Gastroesophageal sphincter (tissue), 4 donors: ENCODE measurements at places on chromosomes 3 and 15. TPM values are rescaled to one million over a fixed set of nuclear protein-coding genes. Genes with fewer than 3 reads are reported as not detected.

GRCh38 chr3:66010348-66010738 is 28.4 kb downstream of the MAGI1 start:
- no peak for ATAC-seq

DNA sequence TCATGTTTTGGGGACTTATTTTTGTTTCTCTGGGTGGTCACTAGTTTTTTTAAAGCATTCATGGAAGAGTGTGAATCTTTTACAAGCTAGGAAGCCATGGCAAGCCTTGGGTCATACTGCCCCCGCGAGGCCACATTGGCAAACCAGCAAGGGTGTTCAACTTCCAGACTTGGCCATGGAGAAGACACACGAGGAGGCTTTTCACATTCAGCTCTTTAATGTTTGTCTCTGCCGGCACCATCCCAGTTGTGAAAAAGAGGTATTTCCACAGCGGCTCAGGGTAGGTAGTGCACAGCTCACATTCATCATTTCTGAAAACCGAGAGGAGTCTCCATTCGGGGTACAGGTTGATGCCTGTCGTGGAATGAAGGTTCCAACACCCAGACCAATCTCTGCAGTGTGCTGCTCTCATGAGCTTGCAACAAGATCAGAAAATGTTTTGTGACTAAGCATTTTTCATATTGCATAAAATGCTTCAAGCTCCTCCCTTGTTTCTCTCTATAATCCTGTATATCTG is 7.7 kb downstream of the CCR5 start:
- ATAC-seq = no peak

DNA sequence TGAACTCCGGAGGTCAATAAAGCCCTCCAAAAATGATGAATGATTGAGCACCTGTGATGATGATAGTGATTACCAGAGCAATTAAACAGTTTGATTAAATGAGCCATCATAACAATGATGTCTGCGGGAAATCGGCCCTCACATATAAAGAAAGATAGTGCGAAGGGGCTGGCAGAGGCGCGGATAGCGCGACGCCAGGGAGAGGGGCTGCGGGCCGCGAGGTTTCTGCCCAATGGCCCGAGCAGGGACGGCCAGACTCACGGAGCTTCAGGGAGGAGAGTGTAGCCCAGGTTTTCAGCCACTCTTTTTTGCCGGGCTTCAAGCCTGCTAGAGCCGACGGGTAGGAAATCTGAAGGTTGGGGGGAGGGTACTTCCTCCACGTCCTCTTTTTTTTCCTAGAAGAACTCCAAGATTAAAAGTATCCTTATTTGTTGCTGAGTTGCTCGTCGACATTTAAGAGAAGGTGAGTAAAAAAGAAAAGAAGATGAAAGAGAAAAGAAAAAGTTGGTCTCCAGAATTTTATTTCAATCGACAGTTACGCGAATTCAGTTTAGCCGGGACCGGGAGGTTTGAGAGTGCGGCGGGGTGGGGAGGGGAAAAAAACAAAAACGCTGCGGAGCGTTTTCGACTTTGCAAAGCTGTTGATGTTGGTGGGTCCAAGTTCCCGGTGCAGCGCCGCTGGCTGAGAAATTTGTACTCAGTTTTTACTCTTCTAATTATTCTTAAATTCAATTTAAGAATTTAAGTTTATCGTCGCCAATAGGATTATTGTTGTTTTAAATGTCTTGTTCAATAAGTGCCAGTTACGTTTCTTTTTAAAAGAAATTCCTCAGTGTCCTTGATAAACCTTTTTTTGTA is 2.2 kb upstream of the MEIS2 start:
- no peak for ATAC-seq

- no peak for ATAC-seq
These were observed 111.7 kb downstream of the XXYLT1 start for GRCh38 chr3:195159117-195159813.

GRCh38 chr3:67123914-67124313 is 125.8 kb downstream of the KBTBD8 start:
- ATAC-seq = no peak

GRCh38 chr3:37016903-37017302 is 23.6 kb downstream of the MLH1 start:
- no peak for ATAC-seq

DNA sequence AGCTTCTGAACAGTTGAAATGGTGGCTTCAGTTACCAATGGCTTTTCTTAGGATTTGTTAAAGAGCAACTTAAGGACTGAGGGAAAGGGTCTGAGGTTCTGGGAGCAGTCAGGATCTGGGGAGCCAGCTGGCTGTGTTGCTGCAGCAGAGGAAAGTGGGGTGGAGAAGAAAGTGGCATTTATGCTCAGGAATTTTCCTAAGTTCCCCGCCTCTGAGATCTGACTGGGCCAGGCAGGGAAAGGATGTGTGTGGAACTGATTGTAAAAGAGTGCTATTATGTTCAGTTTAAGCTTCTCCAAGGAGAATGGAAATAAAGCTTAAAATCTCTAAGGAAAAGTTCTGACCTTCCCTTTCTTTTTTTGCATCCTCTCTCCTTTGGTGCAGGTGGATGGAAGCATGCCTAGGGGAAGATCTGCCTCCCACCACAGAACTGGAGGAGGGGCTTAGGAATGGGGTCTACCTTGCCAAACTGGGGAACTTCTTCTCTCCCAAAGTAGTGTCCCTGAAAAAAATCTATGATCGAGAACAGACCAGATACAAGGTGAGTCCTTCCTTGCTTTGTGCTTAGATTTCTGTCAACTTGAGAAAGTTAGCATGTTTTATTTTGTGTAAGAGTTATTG is 37.8 kb downstream of the IQGAP1 start:
- ATAC-seq = no peak

DNA sequence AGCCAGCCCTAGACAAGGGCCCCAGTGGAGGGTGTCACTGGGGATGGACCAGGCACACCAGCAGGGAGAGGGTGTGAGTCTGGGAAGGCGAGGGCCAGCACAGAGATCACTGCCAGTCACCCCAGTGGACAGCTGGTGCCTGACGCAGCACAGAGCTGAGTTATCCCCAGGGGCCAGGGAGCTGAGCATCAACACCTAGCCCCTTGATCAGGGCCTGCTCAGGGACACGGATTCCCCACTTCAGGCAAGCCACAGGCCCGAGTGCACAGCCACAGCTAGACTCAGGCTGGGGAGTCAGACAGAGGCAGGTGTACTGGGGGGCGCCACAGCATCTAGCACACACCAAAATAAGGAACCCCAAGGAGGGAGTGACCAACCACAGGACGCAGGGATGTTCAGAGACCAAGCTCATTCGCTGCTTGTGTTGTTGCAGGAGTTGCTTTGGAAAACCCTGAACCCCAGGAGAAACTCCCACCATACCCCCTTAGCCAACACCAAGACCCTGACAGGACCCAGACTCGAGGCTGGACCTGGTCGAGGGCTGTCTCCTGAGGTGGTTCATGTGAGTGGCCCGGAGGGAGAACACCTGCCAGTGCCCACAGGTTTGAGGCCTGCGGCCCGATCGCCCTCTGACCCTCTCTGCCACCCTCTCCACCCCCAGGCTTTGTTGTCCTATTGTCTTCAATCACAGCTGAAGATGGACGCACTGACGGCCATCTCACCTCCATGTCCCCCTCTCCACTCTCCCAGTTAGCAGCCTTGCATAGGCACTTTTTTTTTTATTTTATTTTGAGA is 146.8 kb downstream of the TPRA1 start:
- ATAC-seq = no peak

GRCh38 chr3:152040319-152040718 is 166.9 kb downstream of the SUCNR1 start:
- ATAC-seq = no peak

DNA sequence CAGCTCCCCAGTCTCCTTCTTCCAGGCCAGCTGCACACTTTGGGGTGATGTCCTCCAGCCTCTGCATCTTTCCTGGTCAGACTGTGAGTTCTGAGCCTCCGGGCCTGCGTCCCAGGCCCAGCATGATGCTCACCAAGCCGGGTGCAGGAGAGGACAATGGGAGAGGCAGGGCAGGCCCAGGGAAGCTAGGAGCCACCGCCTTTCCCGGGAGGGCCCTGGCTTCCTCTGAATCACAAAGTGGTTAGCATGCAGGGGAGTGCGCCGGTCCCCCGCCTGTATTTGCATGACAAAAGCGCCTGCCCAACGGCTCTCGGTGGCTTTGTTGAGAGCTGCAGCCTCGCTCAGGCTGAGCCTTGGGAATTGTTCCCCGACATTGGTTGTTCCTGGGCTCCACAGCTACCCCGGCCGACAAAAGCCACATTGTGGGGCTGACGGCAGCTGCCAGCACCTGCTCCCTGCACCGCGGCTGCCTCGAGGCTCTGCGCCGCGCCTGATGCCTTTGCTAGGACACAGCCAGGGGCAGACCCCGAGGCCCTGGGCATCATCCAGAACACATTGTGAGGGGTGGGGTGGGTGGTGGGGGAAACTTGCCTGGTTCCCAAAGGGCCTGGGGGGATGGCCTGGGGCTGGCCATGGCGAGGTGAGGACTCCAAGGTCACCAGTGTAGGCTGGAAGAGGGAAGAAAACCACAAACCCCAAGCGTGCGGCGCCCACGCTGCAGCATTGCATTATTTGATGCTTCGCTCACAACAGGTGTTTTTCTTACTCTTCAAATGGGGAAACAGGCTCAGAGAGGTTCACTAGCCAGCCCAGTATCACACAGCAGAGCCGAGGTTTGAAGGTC is 20.0 kb upstream of the KLF13 start:
- ATAC-seq = no peak

- ATAC-seq = no peak
These were observed 901.7 kb downstream of the PLOD2 start for GRCh38 chr3:145259166-145259880.

DNA sequence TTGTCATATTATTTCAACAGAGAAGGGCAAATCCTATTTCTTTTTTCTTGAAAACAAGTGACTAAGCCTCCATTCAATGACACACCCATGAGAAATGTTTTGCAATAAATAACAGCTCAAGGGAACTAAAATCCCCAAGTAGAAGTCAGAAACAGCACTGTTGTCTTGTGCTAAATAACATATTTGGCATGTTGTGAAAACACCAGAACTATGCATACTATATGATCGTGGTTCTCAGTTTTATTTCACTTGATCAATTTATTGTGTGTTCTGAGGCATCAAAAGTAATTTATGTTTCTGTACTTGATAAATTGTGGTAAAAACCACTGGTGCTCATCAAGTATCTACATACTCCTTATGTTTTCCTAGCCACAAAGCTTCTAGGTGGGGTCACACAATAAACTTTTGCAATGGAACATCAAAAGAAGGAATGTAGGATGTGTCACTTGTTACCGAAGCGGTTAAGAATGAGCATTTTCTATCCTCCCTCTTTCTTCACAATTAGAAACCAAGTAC is 691.7 kb upstream of the CBLB start:
- ATAC-seq = peak; percentile 83

- no peak for ATAC-seq
These were observed 551.8 kb upstream of the CBLB start for GRCh38 chr3:106420628-106421027.

PRR23B gene
- total RNA-seq = not detected

MAP4 gene
- 351 TPM for total RNA-seq

CHST13 gene
- 0.81 TPM for total RNA-seq
